ENCODE measurements at places on chromosomes 12 and 14. TPM values are rescaled to one million over a fixed set of nuclear protein-coding genes. Genes with fewer than 3 reads are reported as not detected.

The KRT75 gene
- total RNA-seq: not detected

The LHX5 gene
- not detected for total RNA-seq

The CLEC4D gene
- total RNA-seq: not detected

The OTUB2 gene
- 1.4 TPM for total RNA-seq

The KRT7 gene
- 1.7 TPM for total RNA-seq
